ENCODE measurements at places on chromosomes 3 and 15. TPM values are rescaled to one million over a fixed set of nuclear protein-coding genes. Genes with fewer than 3 reads are reported as not detected.

Gene OCA2
- not detected for total RNA-seq

Gene COL6A5
- total RNA-seq: not detected

Gene IL17RD
- total RNA-seq: 1.0 TPM

Gene SQOR
- 133 TPM for total RNA-seq

Gene WDR93
- not detected for total RNA-seq

Gene SLC35G2
- 23.8 TPM for total RNA-seq

Gene CPNE9
- not detected for total RNA-seq

Gene APOD
- 13.5 TPM for total RNA-seq

Gene TNNC1
- total RNA-seq: not detected

Gene LTK
- 0.09 TPM for total RNA-seq

Gene CEP70
- 15.6 TPM for total RNA-seq

Gene COL8A1
- total RNA-seq: 15.6 TPM

Gene MYH15
- total RNA-seq: 0.09 TPM

Gene ST3GAL6
- total RNA-seq: 44.3 TPM

Gene TRH
- not detected for total RNA-seq

Gene C3orf18
- 1.6 TPM for total RNA-seq

Gene HRG
- total RNA-seq: not detected

Gene MLF1
- 6.9 TPM for total RNA-seq

Gene SLC22A14
- total RNA-seq: under 0.01 TPM

Gene SUMF1
- total RNA-seq: 50.3 TPM

Gene ANKUB1
- total RNA-seq: not detected

Gene CDHR4
- total RNA-seq: not detected

Gene HTR3E
- not detected for total RNA-seq

Gene CKMT1B
- total RNA-seq: not detected

Gene CA12
- 0.60 TPM for total RNA-seq

Gene POTEB
- total RNA-seq: not detected

Gene SUSD5
- total RNA-seq: 0.33 TPM

Gene CADPS
- not detected for total RNA-seq

Gene DUOXA2
- not detected for total RNA-seq

Gene GPR160
- total RNA-seq: 1.2 TPM

Gene SPINK8
- not detected for total RNA-seq

Gene NTRK3
- total RNA-seq: not detected

Gene DUOX1
- not detected for total RNA-seq

Gene CYP1A2
- not detected for total RNA-seq

Gene ACP3
- total RNA-seq: not detected

Gene SAMD7
- total RNA-seq: not detected

Gene IGSF10
- total RNA-seq: not detected

Gene GP9
- 0.11 TPM for total RNA-seq

Gene ARHGEF26
- total RNA-seq: 0.09 TPM

Gene GRM2
- total RNA-seq: 0.09 TPM

Gene GTF2A2
- total RNA-seq: 34.9 TPM
